ENCODE measurements at places on chromosomes 11 and 22.
A peak's percentile ranks its signal among the peaks of the same experiment; 100 is the strongest.

- DNase-seq: peak; percentile 35
Measured at GRCh38 chr11:78645226-78646202, 70.8 kb upstream of the NARS2 start.

- no peak for DNase-seq
Measured at GRCh38 chr11:22688914-22689313, 22.5 kb downstream of the GAS2 start.

GRCh38 chr11:9748361-9748970, 84.6 kb downstream of the SWAP70 start:
- DNase-seq: peak; percentile 75

DNA sequence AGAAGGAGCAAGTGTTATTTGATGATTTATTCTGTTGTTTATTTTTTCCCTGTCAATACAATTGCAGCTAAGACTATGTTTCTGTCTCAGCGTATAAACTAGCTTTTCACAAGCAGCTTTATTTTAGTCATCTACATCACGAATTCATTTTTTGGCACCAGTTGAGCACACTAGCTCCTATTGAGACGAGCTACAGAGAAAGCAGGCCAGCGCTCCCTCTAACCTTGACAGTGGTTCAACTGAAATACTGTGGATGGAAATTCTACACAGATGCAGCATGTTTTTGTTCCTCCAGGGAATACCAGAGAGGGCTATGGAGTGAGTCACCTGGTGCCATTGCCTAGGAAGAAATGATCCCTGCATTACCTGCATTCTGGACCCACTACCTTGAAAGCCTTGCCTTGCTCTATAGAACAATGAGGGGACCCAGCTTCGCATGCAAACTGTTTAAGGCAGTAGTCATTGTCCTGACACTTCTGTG, 108.2 kb upstream of the ARHGAP42 start:
- DNase-seq: no peak

GRCh38 chr22:24156141-24156912, 25.0 kb upstream of the SUSD2 start:
- DNase-seq: peak; percentile 35

- peak; percentile 84 for DNase-seq
Measured at GRCh38 chr22:26658671-26659478, 1.5 kb downstream of the MIAT start.

GRCh38 chr11:70511345-70511744, 113.0 kb downstream of the CTTN start:
- no peak for DNase-seq

DNA sequence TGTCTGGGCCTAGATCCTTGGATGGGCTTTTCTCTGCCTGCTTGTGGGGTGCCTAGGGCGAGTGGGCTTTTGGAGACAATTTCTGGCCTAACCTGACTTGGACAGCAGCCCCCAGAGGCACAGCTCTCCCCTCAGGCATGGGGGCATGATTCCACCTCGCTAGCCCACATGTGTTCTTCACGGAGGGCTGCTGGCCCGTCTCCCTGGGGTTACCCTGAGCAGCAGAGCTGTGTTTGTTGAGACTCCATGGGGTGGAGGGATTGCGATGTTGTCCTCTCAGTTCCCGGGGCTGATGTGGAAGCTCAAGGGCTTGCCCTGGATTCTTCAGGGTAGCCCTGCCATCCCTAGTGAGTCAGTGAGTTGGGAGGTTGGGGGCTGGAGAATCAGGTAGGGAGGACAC, 2.4 kb upstream of the LRRC75B start:
- DNase-seq: no peak

DNA sequence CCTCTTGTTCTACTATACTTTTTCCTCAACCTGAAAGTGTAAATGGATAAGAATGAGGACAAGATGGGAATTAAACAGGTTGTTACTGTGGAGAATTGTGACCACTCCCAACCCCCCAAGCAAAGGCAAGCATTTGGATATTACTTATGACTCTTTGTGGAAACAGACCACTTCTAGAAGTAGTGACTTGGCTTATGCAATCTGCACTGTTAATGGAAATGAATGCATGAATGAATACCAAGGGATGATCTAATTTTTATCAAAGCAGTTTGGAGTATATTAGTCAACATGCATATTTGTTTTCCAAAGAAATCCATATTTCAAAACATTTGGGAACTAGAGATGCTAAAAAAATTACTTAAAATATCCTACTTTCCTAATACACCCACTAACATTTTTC, 35.3 kb downstream of the AMOTL1 start:
- no peak for DNase-seq

- no peak for DNase-seq
Measured at GRCh38 chr11:18352581-18352980, 30.2 kb downstream of the GTF2H1 start.

DNA sequence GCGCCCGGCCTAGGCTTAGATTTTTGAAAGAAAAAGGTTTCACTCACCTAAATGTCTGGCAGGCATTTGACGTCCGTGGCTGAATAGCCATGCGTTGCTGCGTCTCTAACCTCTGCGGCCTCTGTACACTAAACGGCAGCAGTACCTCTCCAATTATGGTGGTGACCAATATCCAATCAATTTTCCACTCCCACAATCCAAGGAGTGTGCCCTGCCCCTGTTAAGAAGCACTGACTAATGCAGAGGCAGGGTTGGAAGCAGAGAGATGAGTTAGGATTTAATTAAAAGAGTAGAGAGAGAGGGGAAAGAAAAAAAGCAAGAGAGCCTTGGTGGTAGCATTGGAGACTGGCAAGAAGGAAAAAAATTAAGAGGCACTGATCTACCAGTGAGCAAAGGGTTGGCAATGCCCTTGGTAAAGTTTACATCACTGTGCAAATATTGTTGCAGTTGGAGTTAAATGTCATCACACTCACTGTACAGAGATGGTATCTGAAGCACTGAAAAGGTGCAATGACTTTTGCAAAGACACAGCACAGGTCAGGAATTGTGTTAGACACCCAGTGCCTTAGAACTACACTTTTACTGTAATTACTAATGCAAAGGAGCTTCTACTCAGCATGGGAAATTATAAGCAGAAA, 526.7 kb downstream of the NTM start:
- no peak for DNase-seq

- no peak for DNase-seq
Measured at GRCh38 chr11:20444535-20444934, 57.0 kb downstream of the PRMT3 start.

DNA sequence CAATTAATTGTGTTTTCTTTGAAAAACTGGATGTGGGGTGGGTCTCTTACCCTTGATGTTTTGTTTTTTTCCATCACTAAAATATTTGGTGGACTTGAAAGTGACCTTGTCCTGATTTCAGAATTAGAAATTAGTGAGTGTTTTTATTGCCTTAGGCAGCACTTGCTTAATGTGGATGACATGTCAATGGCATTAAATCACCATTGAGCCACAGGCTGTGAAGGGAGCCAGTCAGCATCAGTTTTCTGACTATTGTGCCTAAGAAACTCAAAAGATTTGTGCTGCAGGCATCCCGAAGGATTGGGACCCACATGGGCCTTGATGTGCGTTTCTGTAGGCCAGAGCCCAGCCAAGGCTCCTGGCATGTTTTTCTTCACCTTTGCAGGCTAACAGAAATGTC, 53.8 kb downstream of the SWAP70 start:
- no peak for DNase-seq
